Stimulated activated naive B cell treated with anti-CD40 and anti-IgM and Interleukin-4, amounts not matched to agents 10 μg/mL and 1 μg/mL and 100 μg/mL, for 72 hours (primary cell): ENCODE measurements at places on chromosomes 1 and 21.
A peak's percentile ranks its signal among the peaks of the same experiment; 100 is the strongest.

GRCh38 chr1:28517649-28517999 lies 11.8 kb downstream of the RCC1 start:
- no peak for DNase-seq

DNA sequence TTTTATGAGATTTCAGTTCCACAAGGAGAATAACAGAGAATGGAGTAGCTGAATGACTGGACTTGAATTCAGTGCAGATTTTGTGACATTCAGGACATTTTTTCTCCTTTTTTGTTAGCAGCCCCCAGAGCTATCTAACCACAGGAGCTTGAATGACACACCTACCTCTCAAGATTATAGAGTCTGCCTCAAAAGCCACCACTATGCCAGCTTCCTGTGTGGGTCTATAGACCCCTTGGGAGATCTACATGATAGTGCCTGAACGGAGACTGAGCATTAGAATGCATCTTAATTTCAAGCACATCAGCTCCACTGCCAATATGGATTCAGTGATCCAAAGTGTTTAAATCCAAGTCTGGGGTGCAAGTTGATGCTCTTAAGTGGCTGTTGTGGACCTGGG lies 74.4 kb upstream of the ZNF648 start:
- no peak for DNase-seq

DNA sequence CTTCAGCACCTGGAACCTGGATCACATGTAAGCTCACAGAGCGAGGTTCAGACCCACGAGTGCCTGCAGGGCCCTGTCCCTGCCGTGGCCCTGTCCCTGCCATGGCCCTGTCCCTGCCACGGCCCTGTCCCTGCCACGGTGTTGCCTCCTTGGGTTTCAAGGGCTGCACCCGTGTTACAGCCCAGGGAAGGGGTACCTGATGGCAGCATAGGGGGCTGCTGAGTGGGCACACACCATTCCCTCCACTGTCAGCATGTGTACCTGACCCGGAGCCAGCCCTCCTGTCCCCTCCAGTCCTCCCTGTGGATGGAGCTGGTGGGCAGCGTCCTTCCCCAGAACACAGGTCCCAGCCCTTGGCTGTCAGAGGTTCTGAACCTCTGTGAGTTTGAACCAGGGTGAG lies 15.3 kb downstream of the DFFB start:
- no peak for DNase-seq

- DNase-seq = no peak
Measured at GRCh38 chr1:85611425-85611824, 30.9 kb downstream of the CCN1 start.

DNA sequence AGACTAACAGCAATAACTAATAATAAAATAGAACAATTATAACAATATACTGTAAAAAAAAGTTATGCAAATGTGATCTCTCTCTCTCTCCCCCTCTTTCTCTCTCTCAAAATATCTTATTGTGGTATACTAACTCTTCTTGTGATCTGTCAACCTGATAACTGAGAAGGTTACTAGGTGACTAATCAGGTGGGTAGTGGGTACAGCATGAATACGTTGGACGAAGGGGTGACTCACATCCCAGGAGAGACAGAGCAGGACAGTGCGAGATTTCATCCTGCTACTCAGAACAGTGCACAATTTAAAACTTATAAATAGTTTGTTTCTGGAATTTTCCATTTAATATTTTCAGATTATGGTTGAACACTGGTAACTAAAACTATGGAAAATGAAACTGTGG lies 257.5 kb downstream of the LRRC40 start:
- no peak for DNase-seq

- DNase-seq = no peak
Measured at GRCh38 chr1:161944381-161944780, 79.3 kb downstream of the OLFML2B start.

DNA sequence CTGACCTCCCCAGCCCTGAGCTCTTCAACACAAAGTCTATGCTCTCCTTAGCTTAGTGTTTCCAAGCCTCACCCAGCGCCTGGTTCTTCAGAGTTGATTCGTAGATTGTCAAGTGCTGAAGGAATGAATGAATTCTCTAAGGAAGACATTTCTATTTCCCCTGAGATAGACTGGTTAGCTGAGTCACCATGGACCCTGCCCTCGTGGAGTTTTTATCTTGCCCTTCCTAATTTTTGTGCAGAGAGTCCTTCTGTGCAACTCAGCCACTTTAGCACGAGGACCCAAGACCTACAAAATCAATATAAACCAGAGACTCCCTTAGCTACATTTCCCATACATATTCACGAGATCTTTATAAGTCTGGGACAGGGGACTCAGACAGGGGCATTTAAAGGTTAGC lies 2.6 kb upstream of the CD244 start:
- no peak for DNase-seq

GRCh38 chr1:206579747-206580437 lies 32.4 kb downstream of the EIF2D start:
- DNase-seq = peak; percentile 94

DNA sequence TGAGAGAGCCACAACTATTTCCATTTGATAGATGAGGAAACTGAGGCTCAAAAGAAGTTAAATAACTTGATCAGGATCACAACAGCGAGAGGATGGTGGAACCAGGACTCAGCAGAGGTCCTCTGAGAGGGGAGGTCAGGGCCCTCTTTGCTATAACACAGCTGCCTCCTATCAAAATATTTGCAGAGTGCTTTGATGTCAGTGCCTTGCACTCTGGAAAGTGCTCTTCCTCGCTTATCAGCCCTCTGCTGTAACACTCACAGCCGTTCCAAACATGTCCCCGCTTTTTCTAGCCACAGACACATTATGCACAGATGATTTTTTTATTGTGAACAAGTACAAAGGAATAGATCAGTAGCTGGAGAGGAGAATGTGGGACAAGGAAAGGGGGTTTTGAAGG lies 71.8 kb upstream of the ARHGAP29 start:
- no peak for DNase-seq

GRCh38 chr1:89953131-89953626 lies 41.7 kb upstream of the ZNF326 start:
- no peak for DNase-seq

DNA sequence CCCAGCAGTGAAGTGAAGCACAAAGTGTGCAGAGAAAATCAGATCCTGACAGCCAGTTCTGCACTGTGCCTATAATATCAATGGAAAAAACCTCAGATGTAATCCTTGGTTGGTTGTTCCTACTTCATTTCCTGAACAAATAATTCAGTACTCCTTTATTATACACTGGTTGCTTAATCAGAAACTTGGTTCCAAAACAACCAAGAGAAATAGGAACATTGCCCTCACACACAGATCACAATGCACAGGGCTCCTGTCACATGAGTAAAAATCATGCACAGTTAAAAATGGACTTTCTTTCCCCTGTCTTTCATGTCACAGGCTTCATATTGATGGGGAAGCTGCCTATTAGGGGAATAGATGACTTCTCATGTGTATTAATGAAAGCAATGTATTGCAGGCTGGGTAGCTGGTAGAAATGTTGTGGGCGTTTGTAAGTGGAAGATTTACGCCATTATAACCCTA lies 9.7 kb downstream of the DNASE2B start:
- DNase-seq = no peak

GRCh38 chr1:163148911-163149310 lies 53.8 kb downstream of the RGS5 start:
- no peak for DNase-seq

GRCh38 chr1:171807556-171807955 lies 26.1 kb downstream of the METTL13 start:
- DNase-seq = no peak

DNA sequence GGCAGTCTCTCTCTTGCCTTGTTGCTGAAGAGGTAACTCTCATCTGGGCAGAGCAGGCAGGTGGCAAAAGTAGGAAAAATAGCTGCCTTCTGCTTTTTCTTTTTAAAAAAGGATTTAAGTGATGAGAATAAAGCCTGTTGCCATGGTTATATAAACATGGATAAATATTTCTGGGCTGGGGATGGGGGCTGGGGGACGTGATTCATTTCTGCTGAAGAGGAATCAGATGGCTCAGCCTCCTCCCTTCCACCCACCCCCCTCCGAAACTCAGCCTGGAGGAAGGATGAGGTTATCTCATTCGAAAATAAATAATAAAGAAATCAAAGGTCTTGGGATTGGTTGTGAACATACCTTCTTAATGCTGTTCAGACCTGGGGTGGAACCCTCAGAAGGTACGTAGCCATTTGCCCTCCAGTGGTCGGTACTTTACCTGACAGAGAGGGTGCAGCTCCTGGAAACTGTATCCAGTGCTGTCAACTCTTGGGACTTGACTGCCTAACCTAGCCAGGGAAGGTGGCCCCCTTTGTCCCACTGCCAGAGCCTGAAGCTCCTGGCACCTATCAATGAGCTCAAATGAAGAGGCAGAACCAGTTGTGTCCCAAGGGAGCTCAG lies 3.8 kb upstream of the INKA2 start:
- no peak for DNase-seq

DNA sequence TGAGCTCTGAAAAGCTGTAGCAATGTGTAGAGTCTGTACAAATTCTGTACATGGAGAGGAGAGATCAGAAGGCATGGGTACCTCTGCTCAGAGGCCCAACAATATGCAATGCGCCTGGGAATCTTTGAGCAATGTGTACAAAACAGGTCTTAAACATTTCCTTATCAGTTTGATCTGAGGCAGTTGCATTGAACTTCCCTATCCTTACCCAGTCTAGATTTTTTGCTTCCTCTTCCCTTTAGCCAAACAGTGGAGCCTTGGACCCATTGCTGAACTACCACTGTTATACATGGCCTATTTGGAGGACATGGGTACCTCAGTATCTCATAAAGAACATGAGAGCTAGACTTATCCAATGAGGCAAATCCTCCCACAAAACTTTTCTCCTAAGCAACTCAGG lies 12.6 kb upstream of the MNDA start:
- DNase-seq = no peak

- DNase-seq = no peak
Measured at GRCh38 chr1:4227986-4228385, 327.9 kb upstream of the C1orf174 start.

DNA sequence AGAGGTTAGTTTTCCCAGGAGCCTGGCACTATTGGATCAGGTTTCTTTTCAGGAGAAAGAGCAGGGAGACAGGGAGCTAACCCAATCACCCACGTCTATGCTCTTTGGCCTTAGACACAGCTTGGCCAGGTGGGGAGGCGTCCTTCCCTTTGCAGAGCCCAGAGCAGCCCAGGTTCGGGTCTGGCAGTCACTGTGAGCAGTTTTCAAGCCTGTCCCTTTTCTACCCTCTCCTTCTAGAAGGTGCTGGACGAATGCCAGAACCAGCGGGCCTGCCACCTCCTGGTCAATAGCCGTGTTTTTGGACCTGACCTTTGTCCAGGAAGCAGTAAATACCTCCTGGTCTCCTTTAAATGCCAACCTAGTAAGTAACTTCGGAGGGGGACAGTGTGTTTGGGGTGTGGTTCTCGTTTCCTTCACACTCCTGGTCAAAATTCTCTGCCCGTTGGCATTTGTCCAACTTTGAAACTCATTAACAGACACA lies 44.9 kb downstream of the EVA1C start:
- no peak for DNase-seq

GRCh38 chr21:25626757-25627156 lies 12.3 kb upstream of the JAM2 start:
- no peak for DNase-seq

- no peak for DNase-seq
Measured at GRCh38 chr1:53771648-53772047, 32.7 kb upstream of the GLIS1 start.

DNA sequence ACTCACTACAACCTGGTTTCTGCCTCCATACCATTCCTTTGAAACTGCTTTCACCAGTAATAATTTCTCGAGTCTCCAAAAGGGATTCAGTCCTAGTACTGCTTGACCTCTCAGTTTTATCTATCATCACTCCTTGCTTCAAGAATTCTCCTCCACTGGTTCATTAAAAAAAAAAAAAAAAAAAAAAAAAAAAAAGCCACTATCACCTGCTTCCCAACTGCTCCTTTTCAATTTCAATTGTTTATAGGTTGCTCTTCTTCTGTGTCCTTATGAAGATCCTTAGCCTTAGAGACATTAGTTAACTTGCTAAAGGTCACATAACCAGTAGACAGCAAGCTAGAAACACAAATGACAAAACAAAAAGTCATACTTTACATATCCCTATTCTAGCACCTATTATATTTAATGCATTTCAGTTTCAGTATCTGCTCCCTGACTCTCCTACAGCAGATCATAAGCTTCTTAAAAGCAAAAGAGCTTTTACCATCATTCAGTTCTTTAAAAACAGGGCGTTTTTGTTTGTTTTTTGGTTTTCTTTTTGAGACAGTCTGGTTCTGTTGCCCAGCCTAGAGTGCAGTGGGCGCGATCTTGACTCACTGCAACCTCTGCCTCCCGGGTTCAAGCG lies 7.1 kb downstream of the NRDC start:
- no peak for DNase-seq

DNA sequence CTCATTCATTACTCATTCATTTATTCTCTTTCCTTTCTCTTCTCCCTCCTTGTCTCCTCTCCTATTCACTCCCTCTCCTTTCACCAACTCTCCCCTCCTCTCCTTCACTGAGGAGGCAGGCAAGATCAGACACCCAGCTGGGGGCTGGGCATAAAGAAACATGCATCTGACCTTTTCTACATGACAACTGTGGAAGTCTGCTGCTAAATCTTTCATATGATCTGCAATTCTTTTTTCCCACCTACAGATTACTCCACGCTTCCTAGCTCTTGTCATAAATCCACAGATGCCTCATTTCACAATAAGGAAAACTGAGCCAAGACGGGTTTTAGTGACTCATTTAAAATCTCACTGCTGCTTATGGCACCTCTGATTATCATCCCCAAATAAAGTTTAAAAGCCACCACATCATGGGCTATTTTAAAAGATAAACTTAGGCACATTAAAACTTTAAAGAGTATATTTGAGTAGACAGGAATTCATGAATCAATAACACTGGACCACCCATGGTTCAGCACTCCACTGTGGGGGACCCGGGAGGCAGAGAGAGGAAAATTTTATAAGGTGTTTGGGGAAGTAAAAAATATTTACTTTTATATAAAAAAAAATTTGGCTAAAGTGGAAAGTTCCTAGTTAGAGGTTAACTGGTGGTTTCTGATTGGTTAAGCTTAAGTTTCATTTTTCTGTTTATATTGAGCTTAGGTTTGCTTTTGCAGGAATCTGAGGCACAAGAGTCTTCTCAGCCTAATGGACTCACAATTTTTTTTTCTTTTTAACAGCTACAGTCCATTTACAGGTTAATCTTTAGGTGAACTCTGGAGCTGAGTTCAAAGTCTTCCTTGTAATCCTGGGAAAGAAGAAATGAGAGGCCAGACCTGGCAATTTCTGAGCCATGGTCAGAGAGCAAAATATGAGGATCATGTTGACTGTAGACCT lies 55.8 kb upstream of the DNAH14 start:
- no peak for DNase-seq

- no peak for DNase-seq
Measured at GRCh38 chr1:1577367-1578011, 2.8 kb upstream of the SSU72 start.

GRCh38 chr21:44617071-44617501 lies 5.2 kb downstream of the KRTAP10-8 start:
- no peak for DNase-seq

- DNase-seq = no peak
Measured at GRCh38 chr1:43890815-43891214, 42.8 kb upstream of the ARTN start.

DNA sequence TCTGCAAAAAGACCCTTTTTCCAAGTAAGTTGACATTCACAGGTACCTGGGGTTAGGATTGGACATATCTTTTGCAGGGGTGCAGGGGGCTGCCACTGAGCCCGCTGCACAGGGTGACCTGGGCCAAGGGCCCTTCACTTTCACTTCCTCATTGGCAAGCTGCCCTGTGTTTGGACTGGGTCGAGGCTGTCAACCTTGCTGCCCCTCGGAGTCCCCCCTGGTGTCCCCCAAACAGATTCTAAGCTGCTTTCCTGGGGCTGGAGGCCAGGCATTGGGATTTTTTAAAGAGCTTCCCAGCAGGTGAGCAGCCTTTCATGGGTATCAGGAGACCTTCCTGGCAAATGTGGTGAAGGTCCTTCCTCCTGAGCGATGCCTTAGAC lies 7.9 kb upstream of the UMODL1 start:
- peak; percentile 46 for DNase-seq
